ENCODE measurements at places on chromosomes 11 and 22.

GRCh38 chr11:79697905-79698304 lies 257.1 kb upstream of the TENM4 start:
- DNase-seq: no peak

GRCh38 chr22:24873226-24873625 lies 67.2 kb downstream of the SGSM1 start:
- no peak for DNase-seq

DNA sequence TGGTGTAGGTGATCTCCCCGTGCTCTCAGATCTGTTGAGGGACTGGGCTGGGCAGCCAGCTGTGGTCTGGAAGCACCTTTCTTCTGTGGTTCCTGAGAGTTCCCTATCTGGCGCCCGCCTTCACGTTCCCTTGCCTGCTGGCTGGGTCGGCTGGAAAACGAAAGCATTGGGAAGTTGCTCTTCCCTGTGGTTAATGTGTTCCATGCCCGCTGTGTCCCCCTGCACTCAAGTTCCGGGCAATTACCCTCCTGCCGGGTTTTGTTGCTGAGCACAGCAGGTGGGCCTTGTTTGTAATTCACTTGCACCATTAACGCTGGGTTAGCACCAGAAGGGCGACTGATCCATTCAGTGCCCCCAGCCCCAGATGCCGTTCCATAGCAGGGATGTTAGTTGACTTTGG lies 134.1 kb downstream of the GRIK4 start:
- peak; percentile 12 for DNase-seq

DNA sequence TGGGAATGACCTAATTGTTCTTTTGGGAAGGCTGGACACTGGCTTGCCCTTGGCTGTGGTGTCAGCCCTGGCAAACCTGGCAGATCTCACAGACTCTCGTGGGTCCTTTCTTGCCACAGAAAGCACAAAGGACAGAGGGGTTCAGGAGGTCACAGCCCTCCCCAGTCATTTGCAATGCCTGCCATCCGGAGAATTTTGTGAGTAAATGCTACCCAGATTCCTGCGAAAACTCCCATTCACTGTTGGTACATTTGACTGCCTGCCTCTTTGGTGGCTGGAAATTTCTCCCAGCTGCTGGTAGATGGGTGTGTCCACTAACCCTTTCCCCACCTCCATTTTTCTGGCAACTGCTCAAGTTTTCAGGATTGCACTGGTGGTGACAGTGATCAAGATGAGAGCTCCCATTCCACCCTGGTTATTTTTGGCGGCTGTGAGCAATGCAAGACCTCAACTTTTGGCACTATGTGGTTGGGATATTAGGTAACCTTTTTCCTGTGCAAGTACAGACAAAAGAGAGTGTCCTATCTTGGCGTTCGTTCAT lies 155.7 kb downstream of the NAV2 start:
- DNase-seq: peak; percentile 92

DNA sequence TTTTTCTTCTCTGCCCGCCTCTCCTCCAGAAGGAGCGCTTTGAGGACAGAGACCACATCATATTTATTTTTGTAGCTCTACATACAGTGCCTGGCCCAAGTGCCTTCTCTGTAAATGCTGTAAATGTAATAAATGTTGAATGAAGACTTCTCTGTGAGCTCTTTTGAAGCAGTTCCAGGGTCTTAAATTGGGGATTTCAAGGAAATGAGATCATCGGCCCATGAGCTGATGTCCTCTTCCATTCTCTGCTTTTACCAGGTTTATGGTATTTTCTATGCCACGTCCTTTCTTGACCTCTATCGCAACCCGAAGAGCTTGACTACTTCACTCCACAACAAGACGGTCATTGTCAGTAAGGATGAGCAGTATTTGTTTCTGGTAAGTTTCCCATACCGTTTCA lies 165.7 kb upstream of the SORL1-AS1 start:
- no peak for DNase-seq
